ENCODE measurements at places on chromosomes 2 and 18.

GRCh38 chr18:46413684-46414083 lies 243.3 kb downstream of the LOXHD1 start:
- no peak for DNase-seq

DNA sequence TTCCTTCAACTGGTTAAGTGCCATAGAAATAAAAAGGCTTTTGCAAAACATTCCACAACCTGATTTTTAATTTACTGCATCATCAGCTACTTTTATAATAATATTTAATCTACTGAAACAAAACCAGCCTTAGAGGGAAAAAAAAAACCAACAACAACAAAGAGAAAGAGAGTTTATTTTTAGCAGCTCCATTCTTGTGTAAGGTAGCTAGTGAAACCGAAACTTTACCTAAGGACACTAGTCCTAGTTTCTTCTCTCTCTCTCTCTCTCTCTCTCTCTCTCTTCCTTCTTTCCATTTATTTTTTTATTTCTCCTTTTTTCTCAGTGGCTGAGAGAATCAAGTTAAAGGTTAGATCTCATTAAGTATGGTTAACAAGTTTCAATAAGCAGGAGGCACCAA lies 21.4 kb downstream of the EN1 start:
- no peak for DNase-seq

- DNase-seq: no peak
Observed at GRCh38 chr2:40360652-40361051, 91.2 kb downstream of the SLC8A1 start.

- DNase-seq: no peak
Observed at GRCh38 chr2:168642873-168643272, 159.6 kb upstream of the NOSTRIN start.

DNA sequence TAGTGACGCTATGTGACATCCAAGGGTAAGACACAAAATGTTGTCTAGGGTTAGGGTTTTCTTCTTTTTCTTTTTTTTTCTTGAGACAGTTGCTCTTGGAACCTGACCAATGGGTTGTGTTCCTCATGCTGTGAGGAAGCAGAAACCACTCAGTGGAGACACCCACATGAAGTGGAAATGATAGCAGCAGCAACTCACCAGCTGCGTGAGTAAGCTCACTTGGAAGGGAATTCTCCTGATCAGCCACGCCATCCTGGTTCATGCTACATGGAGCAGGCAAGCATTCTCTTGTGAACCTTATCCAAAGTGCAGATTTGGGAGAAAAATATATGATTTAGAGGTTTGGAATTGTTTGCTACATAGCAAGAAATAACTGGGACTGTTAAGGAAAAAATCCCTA lies 863.7 kb downstream of the EPHA4 start:
- no peak for DNase-seq

Measured in CD8-positive, alpha-beta T cell (primary cell).